ENCODE measurements at places on chromosomes 4 and X.

GRCh38 chr4:164606478-164606877, 147.5 kb upstream of the SMIM31 start:
- no peak for DNase-seq

- no peak for DNase-seq
Observed at GRCh38 chrX:39725928-39726619, 371.7 kb downstream of the BCOR start.

DNA sequence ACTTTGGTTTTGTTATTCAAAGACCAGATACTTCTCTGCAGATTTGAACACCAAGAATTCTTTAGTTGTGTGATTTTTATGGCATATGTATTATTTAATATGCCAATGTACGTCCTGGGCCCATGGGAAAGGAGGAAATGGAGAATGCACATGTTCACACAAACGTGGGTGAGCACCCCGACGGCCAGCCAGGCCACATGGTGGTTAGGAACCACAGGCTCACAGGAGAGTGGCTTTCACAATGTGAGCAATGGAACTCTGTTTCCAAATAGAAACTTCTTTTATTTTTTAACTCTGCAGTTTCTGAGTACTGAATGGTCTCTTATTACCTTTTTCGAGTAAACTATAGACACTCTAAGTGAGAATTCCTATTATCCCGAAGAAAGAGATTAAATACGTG, 58.0 kb upstream of the UNC5C start:
- DNase-seq: no peak

- DNase-seq: peak; percentile 35
Observed at GRCh38 chr4:94451695-94452475, at the start of gene PDLIM5. Gene PDLIM5 (plus strand): TSS chr4:94451942. CDS start chr4:94455289, 3,347 bp downstream.

- DNase-seq: no peak
Observed at GRCh38 chr4:149884529-149885181, 69.0 kb upstream of the IQCM start.

- DNase-seq: no peak
Observed at GRCh38 chr4:136558940-136559494, 973.3 kb downstream of the PCDH18 start.

GRCh38 chrX:45972636-45973035, 572.6 kb downstream of the ZNF674 start:
- DNase-seq: no peak

Measured in DMS79 (cell line).